Kidney (tissue), 22 donors: ENCODE measurements at places on chromosomes 5 and 9. TPM values are rescaled to one million over a fixed set of nuclear protein-coding genes. Genes with fewer than 3 reads are reported as not detected.
A peak's percentile ranks its signal among the peaks of the same experiment; 100 is the strongest.

Gene SHOC1
- 0.16 TPM for total RNA-seq

Gene FBP2
- not detected for total RNA-seq

DNA sequence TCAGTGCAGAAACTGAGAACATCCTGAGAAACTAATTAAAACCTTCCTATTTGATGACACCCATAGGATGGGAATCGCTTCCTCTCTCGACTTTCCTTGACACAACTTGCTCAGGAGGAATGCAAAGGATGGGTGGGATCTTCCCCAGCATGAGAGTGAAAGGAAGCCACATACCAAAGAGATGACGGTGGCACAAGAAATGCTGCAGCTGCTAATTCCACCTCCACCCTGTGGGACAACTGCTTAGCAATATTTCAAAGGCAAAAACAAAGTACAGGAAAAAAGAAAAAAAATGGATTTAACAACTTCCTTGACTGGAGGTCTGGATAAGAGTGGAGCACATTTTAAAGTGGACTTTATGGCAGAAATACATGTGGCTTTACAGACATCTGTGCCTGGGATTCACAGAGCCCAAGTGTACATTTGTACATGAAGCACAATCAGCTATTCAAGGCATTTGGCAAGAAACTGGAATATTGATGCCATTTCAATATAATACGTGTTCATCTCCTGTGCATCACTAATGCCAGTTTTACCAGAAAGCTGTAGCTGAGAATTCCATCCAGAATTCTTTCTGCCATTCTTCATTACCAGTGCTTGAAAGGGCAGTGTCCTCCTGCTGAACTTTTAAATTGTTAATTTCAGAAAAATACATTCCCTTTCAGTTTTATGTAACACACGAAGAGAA, 359.2 kb upstream of the ACTBL2 start:
- H3K36me3 ChIP-seq, result no peaks in the 10 kb centered on the region
- DNase-seq, result peak; percentile 42
- no peak overlapping the region for H3K27ac ChIP-seq
- no peaks in the 10 kb centered on the region for H3K4me1 ChIP-seq
- H3K4me3 ChIP-seq, result no peak overlapping the region

- no peaks in the 10 kb centered on the region for H3K27me3 ChIP-seq
- peak; percentile 36 for DNase-seq
- no peak overlapping the region for H3K27ac ChIP-seq
- no peaks in the 10 kb centered on the region for H3K4me1 ChIP-seq
Measured at GRCh38 chr9:85268131-85268530, 473.6 kb downstream of the AGTPBP1 start.

DNA sequence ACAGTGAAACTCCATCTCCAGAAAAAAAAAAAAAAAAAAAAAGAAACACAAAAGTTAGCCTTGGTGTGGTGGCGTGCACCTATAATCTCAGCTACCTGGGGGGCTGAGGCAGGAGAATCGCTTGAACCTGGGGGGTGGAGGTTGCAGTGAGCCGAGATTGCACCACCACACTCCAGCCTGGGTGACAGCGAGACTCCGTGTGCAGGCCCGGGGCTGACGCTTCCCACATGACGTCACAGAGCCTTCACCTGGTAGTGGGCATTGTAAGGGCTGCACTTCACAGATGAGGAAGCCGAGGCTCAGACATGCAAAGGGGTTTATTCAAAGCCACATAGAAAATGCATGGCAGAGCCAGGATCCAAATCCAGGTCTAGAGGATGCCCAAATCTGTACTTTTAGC, 114.2 kb downstream of the GAPVD1 start:
- no peak for DNase-seq
- no peaks in the 10 kb centered on the region for H3K36me3 ChIP-seq
- peaks cover 4% of the 10 kb centered on the region for H3K4me1 ChIP-seq
- H3K4me3 ChIP-seq, result no peak overlapping the region
- no peak overlapping the region for H3K27ac ChIP-seq
